ENCODE measurements at places on chromosomes 6 and 20.
A peak's percentile ranks its signal among the peaks of the same experiment; 100 is the strongest.

DNA sequence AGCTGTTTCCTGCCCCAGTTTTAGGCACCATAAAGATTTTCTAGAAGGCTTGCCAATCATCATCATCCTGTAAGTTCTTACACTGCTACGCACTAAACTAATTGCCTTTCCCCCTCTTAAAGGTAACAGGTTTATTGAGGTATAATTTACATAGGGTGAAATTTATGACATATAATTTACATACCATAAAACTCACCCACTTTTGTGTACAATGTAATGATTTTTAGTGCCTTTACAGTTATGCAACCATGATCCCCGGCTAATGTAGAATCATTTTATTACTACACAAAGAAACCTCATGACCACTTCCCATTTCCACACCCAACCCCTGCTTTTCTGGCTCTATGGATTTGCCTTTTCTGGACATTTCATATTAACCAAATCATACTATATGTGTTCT, 21.1 kb downstream of the GCNT2 start:
- DNase-seq, result no peak

GRCh38 chr6:21565431-21565830, 28.1 kb upstream of the SOX4 start:
- DNase-seq, result no peak

GRCh38 chr6:34610819-34611477, 54.8 kb upstream of the SPDEF start:
- peak; percentile 10 for DNase-seq

- DNase-seq, result no peak
These were observed 30.3 kb upstream of the SHLD1 start for GRCh38 chr20:5719861-5720403.

- DNase-seq, result no peak
These were observed 2.2 kb downstream of the HAO1 start for GRCh38 chr20:7938058-7938457.

- no peak for DNase-seq
These were observed 157.2 kb downstream of the ANKRD60 start for GRCh38 chr20:58071298-58071697.

- no peak for DNase-seq
These were observed 130.8 kb downstream of the OGFRL1 start for GRCh38 chr6:71419217-71420094.

GRCh38 chr6:67393356-67393755, 1241.7 kb upstream of the ADGRB3 start:
- no peak for DNase-seq

- no peak for DNase-seq
These were observed 1.1 kb upstream of the PBX2 start for GRCh38 chr6:32190911-32191677.

GRCh38 chr6:63259153-63259552, 47.9 kb downstream of the FKBP1C start:
- no peak for DNase-seq

- DNase-seq, result no peak
These were observed 31.7 kb downstream of the SLC35A1 start for GRCh38 chr6:87504441-87504840.

DNA sequence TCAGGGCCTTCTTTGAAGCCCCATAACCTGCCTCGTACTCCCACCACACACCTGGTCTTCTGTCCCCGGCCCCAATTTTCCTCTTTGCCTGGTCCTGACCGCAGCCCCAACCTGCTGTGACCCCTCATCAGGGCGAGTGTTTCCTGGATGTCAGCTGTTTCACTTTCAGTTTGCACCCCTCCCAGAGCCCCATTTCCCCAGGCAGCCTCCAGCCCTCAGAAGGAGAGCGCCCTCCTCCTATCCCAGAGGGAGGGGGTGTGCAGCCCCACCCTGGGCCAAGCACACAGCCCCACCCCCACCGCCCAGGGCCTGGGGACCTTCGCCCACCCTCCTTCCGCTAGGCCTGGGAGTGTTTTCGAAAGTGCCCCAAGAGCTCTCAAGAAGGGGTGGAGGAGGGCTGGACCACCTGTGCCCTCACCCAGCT, 1.5 kb downstream of the BAK1 start:
- DNase-seq, result no peak

GRCh38 chr6:98124171-98124570, 710.2 kb upstream of the POU3F2 start:
- DNase-seq, result no peak

GRCh38 chr6:19312241-19312978, 524.8 kb upstream of the ID4 start:
- no peak for DNase-seq

DNA sequence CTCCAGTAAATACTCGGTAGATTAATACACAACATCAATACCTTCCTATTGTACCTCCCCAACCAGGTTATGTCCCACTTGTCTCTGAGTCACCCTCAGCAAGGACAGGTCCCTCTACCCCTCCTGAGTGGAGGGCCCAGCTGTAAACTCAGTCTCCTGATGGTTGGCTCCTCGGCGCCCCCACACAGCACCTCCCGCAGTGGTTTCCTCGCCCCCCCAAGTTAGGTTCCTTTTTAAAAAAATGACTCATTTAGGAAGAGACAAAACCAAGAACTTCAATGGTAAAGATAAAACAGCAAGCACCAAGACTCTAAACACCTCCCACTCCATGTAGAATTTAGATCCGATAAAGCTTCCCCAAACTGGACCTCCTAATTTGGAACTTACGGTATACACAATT, 83.5 kb downstream of the TRERF1 start:
- no peak for DNase-seq

DNA sequence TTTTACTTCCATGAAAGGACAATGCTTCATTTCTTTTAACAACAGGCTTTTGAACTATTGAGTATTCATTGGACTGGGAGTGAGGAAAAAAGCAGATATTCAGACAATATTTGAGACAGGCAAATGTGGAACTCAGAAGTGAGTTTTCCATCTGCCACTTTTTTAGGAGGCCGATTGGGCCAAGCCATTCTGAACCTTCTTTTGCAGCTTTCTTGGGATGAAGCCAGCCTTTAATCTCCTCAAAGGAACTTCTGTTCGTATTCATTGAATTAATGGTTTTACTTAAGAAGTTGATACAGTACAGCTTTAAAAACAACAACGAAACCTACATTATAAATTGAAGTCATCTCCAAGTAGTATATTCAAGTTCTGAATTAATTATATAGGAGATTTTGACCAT, 187.1 kb upstream of the RNF217 start:
- DNase-seq, result no peak

DNA sequence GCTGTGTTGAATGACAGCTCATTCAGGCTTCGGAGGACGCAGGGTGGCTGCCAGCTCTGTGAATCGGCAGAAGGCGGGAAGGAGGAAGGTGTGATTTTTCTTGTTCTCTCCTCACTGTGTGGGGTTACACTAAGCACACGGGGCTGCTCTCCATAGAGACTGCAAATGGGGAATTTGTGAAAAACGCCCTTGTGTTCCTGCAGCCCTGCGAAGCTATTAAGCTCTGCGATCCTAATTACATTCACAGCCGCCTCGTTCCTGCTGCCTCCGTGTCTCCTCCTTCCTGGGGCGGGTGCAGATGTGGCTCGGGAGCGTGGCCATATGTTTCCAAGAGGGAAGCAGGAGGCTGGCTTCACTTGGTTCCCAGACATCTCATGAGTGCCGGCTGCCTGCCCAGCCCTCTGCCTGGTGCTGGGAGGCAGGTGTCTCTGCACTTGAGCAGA, 124.0 kb downstream of the TOX2 start:
- no peak for DNase-seq

GRCh38 chr20:63527184-63527583, 6.6 kb downstream of the PPDPF start:
- no peak for DNase-seq

DNA sequence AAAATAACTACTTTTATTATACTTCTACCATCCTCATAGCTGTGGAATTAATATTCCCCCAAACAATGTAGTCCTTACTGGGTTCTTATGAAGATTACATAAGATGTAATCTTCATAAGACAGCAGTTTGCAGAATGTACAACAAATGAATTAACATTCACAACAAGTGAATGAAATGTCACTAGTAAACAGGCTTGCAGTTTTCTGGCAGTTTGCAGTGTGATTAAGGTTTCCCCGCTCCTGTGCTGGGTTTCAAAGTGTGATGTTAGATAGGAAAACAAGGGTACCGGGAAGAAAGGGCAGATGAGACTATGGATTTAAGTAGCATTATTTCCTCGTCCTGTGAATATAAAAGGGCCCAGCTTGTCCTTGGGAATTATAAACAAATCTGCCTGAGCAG, 22.5 kb downstream of the ARFGEF3 start:
- DNase-seq, result no peak

- no peak for DNase-seq
These were observed 92.7 kb upstream of the LY86 start for GRCh38 chr6:6495851-6496250.

- no peak for DNase-seq
These were observed 663 bp downstream of the LST1 start for GRCh38 chr6:31586599-31587281.

DNA sequence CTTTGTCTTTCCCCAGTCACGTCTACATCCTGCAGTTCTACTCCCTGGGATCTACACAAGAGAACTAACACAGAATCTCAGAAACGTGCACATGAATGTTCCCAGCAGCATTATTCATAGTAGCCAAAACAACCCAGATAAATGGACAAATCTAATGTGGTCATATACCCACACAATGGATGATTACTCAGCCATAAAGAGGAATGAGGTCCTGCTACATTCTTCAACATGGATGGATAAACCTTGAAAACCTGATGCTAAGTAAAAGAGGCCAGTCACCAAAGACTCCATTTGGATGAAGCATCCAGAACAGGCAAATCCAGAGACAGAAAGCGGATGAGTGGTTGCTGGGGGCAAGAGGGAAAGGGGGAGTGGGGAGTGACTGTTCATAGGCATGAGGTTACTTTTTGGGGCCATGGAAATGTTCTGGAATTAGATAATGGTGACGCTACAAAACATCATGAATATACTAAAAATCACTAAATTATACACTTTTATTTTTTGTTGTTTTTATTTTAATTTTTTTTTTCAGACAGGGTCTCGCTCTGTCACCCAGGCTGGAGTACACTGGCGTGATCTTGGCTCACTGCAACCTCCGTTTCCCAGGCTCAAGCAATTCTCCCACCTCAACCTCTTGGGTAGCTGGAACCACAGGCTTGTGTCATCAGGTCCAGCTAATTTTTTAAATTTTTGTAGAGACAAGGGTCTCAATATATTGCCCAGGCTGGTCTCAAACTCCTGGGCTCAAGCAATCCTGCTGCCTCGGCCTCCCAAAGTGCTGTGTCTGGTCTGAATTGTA, 50.8 kb upstream of the DSN1 start:
- no peak for DNase-seq

Measured in pulmonary artery endothelial cell (primary cell).